ENCODE measurements at places on chromosomes 6 and 20. TPM values are rescaled to one million over a fixed set of nuclear protein-coding genes. Genes with fewer than 3 reads are reported as not detected.

DNA sequence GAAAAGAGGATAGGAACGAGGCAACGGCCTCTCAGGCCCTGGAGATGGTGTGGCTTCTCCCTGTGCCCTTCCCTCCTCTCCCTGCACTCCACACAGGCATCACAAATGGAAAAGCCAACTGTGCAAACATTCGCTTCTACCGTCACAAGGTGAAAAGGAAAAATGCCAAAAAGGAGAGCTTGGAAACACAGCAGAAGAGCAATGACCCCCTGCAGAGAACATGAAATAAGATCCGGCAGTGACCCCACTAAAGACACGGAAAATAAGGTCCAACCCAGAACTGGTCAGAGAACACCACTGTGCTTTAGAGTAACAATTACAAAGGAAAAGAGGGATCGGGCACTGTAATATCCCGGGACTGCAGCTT is 63.0 kb downstream of the SLC22A23 start:
- no peak for DNase-seq

DNA sequence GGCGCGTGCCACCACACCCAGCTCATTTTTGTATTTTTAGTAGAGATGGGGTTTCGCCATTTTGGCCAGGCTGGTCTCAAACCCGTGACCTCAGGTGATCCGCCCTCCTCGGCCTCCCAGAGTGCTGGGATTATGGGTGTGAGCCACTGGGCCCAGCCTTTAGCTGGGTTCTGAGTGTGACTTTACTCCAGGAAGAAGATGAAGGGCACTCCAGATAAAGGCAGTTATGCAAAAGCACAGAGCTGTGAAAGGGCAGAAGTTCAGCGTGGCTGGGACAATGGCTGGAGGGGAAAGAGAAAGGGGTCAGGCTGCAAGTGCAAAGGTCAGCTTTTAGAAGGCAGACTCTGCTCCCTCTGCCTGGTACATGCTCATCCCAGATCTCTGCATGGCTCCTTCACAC is 39.7 kb downstream of the MAP3K5 start:
- DNase-seq, result no peak

The NUS1 gene
- 51.4 TPM for total RNA-seq

GRCh38 chr20:48661575-48662455 is 166.0 kb downstream of the PREX1 start:
- DNase-seq, result no peak

DNA sequence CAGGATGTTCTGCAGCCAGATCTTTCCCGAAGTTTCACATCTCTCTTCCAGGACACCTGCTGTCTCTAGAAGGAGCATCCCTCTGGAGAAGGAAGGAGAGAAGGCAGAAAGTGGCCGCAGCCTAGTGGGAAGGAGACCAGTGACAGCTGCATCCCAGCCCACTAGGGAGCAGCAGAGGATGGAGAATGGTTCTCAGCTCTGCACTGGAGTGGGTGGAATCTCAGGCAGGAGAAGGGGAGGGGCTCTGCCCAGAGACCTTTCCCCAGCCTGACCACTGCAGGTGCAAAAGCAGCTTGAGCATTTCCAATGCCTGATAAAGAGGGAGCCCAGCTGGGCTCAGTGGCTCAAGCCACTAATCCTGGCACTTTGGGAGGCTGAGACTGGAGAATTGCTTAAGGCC is 32.3 kb downstream of the NCR2 start:
- DNase-seq, result peak; percentile 69

- DNase-seq, result no peak
Observed at GRCh38 chr6:163756079-163756478, 341.6 kb downstream of the QKI start.

- DNase-seq, result no peak
Observed at GRCh38 chr20:51098284-51098810, 75.4 kb upstream of the KCNG1 start.

DNA sequence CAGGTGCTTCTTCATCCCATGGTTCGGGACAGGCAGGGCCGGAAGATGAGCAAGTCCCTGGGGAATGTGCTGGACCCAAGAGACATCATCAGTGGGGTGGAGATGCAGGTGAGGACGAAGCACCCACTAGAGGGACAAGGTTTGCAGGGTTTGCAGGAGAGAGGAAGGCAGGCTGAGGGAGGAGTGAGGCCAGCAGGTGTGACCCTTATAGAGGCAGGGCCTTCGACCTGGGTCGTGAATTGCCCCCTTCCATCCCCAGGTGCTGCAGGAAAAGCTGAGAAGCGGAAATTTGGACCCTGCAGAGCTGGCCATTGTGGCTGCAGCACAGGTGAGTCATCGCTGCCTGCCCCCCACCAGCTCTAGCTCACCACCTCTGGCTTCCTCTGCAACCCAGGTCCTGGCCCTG is 8.4 kb downstream of the VARS2 start:
- DNase-seq, result no peak
